Foreskin keratinocyte (primary cell): ENCODE measurements at places on chromosomes 3 and 15.

DNA sequence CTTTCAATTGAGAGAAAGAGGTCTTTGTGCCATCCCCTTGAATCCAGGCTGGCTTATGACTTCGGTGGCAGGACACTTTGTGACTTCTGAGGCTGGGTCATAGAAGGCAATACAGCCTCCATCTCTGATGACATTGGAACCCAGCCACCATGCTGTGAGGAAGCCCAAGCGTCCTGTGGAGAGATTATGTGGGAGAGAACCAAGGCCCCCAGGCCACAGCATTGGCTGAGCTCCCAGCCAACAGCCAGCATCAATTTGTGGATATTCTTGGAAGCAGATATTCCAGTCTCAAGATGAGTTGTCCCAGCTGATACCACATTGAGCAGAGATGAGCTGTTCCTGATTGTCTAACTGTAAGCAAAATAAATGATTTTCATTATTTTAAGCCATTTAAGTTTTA, 12.7 kb upstream of the XIRP1 start:
- no peak for DNase-seq

DNA sequence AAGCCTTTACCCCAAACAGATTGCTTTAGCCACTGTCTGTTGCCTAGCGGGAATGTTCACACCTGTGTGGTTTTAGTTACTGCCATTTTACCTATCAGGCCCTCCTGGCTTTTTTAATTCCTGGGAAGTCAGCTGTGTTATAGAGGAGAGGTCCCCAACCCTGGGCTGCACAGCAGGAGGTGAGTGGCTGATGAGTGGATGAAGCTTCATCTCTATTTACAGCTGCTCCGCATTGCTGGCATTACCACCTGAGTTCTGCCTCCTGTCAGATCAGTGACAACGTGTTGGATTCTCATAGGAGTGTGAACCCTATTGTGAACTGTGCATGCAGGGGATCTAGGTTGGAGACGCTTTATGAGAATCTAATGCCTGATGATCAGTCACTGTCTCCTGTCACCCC, 127.0 kb downstream of the MBNL1 start:
- no peak for DNase-seq

DNA sequence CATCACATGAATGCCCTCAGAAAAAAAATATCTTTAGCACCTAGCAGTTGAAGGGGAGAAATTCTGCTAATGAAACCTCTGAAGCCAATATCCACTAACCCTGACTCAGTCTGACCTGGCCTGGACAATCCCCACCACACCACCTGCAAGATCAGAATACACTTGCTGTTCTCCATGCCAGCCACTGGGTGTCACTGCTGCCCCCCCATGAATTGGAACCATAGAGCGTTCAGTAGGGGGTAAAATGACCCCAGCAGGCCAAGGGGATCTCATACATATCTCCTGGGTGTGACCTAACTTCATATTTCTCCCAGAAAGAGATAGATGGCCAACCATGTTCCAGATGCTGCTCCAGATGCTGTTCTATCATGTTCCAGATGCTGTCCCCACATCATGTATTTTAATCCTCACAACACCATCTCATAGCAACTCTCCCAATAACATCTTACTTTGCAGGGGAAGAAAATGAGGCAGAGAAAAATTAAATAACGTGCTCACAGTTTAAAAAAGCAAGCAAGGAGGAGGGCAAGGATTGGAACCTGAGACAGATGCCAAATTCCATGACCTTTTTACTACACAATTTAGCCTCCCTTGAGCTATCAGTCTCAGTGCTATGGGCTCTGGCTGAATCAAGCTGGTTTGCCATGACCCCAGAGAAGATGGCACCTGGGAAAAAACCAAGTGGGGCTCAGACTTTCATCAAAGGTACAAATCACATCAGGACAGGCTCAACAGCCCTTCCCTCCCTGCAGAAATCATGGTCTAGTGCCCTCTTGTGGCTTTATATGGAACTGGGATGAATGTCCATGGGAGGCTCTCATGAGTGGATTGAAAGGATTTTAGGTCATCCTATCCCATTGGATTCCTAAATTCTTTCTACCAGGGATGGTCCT, 12.4 kb downstream of the NTRK3 start:
- DNase-seq: no peak

GRCh38 chr3:172034786-172035685, 4.3 kb upstream of the FNDC3B start:
- no peak for DNase-seq

GRCh38 chr3:133459400-133459799, 59.5 kb downstream of the BFSP2 start:
- DNase-seq: no peak

- DNase-seq: no peak
Observed at GRCh38 chr3:140117096-140117526, 182.1 kb downstream of the CLSTN2 start.
